ENCODE measurements at places on chromosomes 12 and 14.

- no peak for DNase-seq
Measured at GRCh38 chr12:50166799-50167048, 445 bp downstream of the CERS5 start.

GRCh38 chr12:41701943-41702601 lies 442.6 kb downstream of the GXYLT1 start:
- no peak for DNase-seq

DNA sequence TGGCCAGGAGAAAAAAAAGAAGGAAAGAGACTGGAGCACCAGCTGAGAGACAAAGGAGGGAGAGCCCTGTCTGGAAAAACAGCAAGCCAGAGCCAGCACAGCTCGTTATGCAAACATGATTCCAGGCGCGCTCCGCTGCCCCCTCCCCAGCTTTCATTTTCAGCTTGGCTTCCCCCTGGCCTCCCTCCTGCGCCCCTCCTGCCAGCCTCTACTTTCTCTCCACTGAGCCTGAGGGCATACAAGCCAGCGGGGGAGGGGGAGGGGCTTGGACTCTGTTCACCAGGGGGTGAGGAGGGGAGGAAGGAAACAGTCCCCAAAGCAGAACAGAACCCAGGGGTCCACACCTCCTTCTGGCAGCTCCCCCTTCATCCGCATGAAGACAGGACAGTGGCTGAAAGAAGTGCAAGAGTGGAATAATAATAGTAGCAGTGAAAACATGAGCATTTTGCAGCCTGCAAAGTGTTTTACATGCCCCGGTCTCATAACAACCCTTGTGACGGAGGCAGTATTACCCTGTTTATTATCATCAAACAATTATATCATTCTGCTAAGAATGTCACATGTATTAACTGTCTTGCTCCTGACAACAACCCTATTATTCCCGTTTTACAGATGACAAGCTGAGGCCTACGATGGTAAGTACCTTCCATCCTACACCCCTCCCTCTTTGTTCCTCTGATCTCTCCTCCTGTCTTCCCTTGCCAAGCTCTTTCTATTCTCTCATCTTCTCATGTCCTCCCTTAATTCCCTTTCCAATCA lies 24.2 kb downstream of the SMUG1 start:
- DNase-seq, result no peak

DNA sequence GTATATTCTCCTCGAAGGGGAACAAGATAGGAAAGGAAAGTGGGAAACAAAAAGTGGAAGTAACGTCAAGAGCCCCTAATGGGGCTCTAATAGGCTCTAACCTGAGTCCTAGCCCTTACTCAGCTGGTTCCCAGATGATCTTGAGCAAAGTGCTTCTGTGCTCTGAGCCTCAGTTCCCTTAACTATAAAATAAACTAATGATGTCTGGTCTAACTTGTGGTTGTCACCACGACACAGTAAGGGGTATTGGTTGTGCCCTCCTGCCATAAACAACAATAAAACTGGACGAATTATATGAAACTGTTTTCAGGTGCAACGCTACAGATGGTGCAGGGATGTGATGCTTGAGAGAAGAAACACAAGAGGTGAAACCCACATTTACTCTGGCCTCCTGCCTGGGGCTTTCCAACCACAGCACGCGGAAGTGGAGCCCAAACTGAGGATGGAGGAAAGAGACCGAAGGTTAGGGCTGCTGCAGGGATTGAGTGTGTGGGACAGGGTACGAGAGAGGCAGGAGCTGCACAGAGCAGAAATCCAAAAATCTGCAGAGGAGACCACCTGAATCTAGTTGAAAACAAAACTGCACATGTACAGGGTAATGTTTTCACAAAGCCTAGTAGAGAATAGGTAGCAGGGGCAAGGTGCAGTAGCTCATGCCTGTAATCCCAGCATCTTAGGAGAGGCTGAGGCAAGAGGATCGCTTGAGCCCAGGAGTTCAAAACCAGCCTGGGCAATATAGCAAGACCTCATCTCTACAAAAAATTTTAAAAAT lies 45.6 kb upstream of the BCL2L14 start:
- DNase-seq, result no peak

DNA sequence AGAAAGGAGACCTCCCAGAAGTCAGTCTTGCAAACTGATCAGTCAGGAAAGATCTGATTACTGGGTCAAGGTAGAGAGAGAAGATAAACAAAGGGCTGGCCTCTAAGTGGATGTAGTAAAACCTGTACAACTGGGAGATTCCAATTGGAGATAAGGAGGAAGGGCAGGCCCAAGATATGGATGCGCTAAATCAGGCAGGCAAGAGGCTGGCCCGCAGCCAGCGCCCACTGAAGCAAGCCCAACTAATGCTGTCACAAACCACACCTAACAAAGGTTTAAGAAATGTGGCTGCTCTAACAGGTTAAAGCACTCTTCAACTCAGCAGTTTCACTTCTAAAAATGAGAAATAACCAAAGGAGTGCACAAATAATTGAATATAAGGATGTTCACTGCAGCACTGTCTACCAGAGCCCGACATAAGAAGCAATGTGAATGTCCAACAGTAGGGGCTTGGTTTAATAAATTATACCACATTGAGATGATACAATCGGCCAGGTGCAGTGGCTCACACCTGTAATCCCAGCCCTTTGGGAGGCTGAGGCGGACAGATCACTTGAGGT lies 4.7 kb downstream of the GLTP start:
- DNase-seq, result no peak

- no peak for DNase-seq
Measured at GRCh38 chr12:45660330-45660729, 69.2 kb upstream of the ARID2 start.

All from NCI-H524 treated with DMSO at 0.1 percent for 48 hours (cell line).